Epithelial cell of proximal tubule (primary cell): ENCODE measurements at places on chromosomes 1 and 21.

GRCh38 chr1:227437495-227438008 is 119.3 kb upstream of the CDC42BPA start:
- DNase-seq = no peak

DNA sequence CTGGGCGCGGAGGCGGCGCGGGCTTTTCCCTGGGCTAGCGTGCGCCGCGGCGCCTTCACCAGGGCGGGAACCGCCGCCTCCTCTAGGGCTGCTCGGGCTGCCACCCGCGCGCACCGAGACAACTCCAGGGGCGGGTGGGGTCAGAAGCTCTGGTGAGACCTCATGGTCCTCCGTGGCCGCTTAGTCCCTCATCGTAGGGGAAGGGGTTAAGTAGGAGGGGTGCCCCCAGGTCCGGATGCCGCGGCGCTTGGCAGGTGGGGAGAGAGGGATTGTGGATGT is 559 bp downstream of the SERTAD4 start:
- DNase-seq = no peak

DNA sequence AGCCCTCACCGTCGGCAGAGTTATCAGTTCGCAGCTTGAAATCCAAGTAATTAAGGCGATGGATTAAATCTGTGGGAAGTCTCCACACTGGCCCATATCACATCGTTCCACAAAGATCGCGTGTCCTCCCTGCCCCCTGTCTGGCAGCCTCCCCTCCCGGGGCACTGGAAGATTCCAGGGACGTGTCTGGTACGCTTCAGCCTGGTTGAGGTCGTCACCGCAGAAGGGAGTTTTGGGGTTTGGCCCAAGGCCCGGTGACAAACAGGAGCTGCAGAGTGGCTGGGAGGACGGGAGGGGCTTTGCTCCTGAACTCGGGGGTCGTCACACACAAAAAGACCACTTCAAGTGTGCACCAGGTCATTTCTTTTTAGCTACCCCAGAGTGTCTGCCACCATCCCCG is 51.1 kb downstream of the PRDM16 start:
- no peak for DNase-seq

DNA sequence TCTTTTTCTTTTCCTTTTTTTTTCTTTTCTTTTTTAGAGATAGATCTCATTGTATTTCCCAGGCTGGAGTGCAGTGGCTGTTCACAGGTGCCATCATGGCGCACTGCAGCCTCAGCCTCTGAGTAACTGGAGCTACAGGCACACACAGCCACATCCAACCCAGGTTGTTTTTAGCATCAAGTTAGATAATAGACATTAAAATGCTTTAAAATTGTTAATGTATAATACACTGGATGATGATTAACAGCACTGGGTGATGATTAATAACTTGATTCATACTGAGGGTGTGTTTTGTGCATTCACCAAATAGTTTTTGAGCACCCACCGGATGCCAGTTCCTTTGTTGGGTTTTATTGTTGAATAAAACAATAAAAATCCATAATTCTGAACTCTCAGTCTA is 75.2 kb downstream of the BEND5 start:
- peak; percentile 68 for DNase-seq
